ENCODE measurements at places on chromosomes 5 and 9. TPM values are rescaled to one million over a fixed set of nuclear protein-coding genes. Genes with fewer than 3 reads are reported as not detected.

The CCDC171 gene
- total RNA-seq: 28.9 TPM

The ADAMTS2 gene
- total RNA-seq: 3.3 TPM

The NRG2 gene
- total RNA-seq: 5.3 TPM

The SLC38A9 gene
- 88.0 TPM for total RNA-seq

The ENC1 gene
- 1,653 TPM for total RNA-seq

The SEPTIN8 gene
- total RNA-seq: 28.1 TPM

GRCh38 chr9:132881826-132882225 lies 3.1 kb downstream of the SPACA9 start:
- no peak for DNase-seq

GRCh38 chr9:134219646-134220060 lies 55.3 kb upstream of the RNU6ATAC start:
- no peak for DNase-seq

DNA sequence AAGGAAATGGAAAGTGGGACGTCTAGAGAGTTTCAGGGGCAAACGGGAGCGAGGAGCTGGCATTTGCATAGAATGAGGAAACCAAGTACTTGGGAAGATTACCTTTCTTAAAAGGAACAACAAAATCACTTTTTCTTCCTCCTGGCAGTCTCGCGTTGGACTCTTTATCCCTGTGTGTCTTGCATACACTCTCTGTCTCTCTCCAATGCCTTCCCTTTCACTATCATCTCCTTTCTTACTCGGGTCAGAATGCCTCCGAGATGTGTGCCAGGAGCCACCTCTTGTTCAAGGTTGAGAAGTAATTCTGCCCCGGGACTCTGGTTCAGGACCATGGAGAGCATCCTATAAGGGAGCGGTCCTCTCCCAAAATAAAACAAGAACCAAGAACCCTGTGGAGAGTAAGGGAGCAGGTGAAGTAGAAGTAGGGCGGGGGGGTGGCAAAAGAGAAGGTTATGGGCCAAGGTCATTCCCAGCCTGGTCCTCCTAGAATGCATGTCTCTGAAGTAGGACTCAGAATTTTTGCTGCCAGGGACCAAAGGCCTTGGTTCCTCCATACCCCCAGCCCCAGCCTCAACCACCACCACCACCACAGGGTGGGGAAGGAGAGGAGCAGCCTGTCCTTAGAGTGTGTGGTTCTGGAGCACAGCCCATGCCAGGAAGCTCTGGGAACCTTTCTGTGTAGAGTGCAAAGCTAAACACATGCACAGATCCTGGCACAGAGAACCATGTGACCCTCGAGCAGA lies 72.1 kb upstream of the ARAP3 start:
- DNase-seq: no peak

GRCh38 chr9:127159325-127159801 lies 36.9 kb upstream of the ANGPTL2 start:
- DNase-seq: peak; percentile 49

GRCh38 chr9:134516464-134516863 lies 125.1 kb upstream of the COL5A1 start:
- DNase-seq: no peak

GRCh38 chr9:30771760-30772159 lies 1612.7 kb upstream of the ACO1 start:
- no peak for DNase-seq

GRCh38 chr5:139391570-139392323 lies 2.0 kb upstream of the MZB1 start:
- DNase-seq: no peak

DNA sequence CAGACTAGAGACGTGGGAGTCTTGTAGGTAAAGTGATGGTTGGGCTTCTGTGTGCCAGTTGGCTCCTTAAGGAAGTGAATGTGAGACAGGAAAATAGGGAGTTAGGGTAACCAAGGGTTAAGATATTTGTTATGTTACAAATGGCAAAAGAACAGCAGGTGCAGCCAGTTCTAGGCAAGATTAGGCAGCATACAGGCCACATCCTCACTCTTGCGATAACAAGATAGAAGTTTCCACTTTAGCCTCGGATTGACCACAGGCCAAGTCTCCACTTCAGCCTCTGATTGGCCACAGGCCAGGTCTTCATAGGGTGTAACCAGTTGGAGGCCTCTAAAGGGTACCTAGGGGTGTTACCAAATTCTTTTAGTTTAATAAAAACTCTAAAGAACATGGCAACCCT lies 54.6 kb upstream of the ABCA1 start:
- DNase-seq: no peak

- no peak for DNase-seq
These were observed 370.9 kb upstream of the WWC1 start for GRCh38 chr5:167920589-167920988.

DNA sequence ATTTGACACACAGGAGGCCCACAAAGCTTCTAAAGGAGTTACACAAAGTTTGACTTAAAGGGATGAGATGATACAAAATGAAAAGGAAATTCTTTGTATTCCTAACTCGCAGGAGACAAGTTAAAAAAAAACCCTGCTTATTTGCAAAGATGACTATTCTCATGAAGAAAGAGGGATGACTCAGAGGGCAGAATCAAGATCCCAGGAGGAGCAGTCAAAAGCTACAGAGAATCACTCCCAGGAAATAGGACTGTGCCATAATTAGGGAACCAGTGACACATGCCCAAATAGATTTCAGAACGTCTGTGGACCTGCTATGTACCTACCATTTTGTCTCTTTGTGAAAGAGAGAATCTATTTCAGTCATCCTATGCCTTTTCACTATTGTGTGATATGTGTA lies 103.5 kb upstream of the ARRDC3 start:
- DNase-seq: no peak

GRCh38 chr5:173498286-173498685 lies 118.2 kb downstream of the BOD1 start:
- no peak for DNase-seq

DNA sequence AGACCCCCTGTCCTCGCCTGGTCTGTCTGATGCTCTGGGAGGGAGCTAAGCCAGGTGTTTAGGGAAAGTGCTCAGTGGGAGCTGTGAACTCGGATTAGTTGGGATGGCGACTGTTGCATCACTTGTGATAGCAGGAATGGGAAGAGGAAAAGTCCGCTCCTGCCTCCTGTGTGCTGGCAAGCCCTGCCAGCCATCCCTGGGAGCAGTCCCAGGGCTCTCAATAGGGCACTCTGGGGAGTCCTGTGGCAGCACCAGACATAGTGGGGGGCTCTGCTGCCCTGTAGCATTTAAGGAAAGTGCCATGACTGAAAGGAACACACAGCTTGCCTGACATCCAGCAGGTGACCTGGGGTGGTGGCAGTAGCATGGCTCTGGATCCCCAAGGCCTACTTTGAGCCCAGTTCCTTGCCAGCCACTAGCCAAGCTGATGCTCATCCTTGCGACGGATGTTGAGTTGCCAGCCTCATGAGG lies 81.5 kb downstream of the AMBP start:
- no peak for DNase-seq

GRCh38 chr9:128845186-128845931 lies 15.8 kb upstream of the SPOUT1 start:
- no peak for DNase-seq

DNA sequence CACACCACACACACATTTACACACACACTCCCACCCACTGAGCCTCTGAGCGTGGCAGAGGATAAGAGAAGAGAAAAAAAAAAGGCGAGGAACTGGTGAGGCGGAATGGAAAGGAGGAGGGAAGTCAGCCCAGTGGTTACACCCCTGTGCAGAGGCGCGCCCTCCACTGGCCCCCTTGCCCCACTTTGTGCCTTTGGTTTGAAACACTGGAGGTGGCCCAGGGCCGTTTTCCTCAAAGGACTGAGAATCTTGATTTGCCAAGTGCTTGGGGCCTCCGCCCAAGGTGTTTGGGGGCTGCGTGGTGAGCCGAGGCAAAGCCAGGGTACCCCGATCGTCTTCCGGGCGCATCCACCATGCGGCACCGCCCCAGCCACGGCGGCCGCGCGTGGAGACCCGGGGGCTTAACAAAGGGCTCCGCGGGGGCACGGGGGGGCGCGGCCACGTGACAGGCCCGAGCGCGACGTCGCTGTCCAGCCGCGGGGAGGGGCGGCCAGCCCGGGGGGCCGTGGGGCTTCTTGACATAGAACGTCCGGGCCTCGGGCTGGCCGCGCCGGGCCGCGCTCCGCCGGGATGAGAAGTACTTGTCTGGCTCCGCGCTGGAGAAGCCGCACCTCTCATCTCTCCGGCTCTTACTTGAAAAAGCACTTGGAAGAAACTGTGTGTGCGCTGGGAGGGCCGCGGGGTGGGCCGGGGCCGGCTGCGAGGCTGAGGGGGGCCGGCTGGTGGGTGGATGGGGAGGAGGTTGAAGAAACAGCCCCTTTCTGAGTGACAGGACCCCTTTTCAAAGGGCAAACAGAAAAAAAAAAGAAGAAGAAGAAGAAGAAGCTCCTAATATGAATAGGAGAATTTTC lies 21.0 kb downstream of the NR2F1 start:
- DNase-seq: no peak

GRCh38 chr9:4886698-4887097 lies 94.0 kb downstream of the RCL1 start:
- no peak for DNase-seq

DNA sequence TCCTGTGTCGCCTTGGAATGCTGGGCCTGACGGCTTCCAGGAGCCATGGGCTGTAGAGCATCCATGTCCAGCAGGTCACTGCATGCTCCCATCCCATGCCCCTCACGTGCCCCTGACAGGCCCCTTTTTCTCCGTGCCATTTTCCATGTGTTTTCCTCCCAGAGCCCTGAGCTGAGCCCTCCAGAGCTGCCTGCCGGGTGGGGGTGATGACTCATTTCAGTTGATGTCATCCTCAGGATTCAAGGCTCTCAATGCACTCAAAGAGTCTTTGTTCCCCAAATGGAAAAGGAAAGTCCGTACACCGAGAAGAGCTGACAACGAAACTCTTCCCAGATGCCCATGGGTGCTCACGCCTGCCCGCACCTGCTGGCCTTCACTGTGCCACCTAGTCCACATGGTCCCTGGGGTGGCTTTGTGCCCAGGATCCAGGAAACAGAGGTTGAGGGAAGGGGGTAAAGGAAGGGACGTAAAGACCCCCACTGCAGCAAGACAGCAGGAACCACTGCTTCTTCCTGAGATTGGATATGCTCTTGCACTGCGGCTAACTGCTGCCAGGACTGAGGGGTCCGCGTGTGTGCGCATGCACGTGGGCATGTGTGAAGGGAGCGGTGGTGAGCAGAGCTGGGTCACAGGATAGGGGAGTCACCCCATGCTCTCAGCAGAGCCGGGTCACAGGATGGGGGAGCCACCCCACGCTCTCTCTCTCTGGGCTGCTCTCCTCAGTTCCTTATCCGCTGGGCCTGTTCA lies 27.6 kb downstream of the COL15A1 start:
- DNase-seq: peak; percentile 54

- no peak for DNase-seq
These were observed 25.9 kb downstream of the NKD2 start for GRCh38 chr5:1034421-1034905.
